ENCODE measurements at places on chromosomes 5 and 9. TPM values are rescaled to one million over a fixed set of nuclear protein-coding genes. Genes with fewer than 3 reads are reported as not detected.

PTPA gene
- total RNA-seq: 80.6 TPM

ZMAT2 gene
- 10.9 TPM for total RNA-seq

PTGER4 gene
- total RNA-seq: 127 TPM

LURAP1L gene
- total RNA-seq: 50.0 TPM

WNK2 gene
- 618 TPM for total RNA-seq

DBH gene
- total RNA-seq: not detected

SPAG8 gene
- 1.9 TPM for total RNA-seq

COL27A1 gene
- 2.2 TPM for total RNA-seq

JAKMIP2 gene
- 0.79 TPM for total RNA-seq

LECT2 gene
- total RNA-seq: not detected

TMC1 gene
- total RNA-seq: not detected

SPATA31C1 gene
- not detected for total RNA-seq

TMEM215 gene
- total RNA-seq: not detected

NME5 gene
- total RNA-seq: not detected

SEPTIN8 gene
- total RNA-seq: 38.4 TPM

AJM1 gene
- 21.3 TPM for total RNA-seq

TRMO gene
- total RNA-seq: 25.8 TPM

INSL6 gene
- total RNA-seq: not detected

PLEKHG4B gene
- total RNA-seq: under 0.01 TPM

LCN1 gene
- not detected for total RNA-seq

SEMA4D gene
- total RNA-seq: 18.7 TPM

CER1 gene
- not detected for total RNA-seq

AGXT2 gene
- total RNA-seq: not detected

IFNE gene
- total RNA-seq: not detected

TEK gene
- 4.0 TPM for total RNA-seq

SPINK7 gene
- total RNA-seq: not detected

ELP1 gene
- 13.0 TPM for total RNA-seq

SPATA31E1 gene
- not detected for total RNA-seq

SPATA31A3 gene
- not detected for total RNA-seq

SLC46A2 gene
- not detected for total RNA-seq

EPB41L4A gene
- total RNA-seq: 10.1 TPM

SLC6A18 gene
- total RNA-seq: not detected

SV2C gene
- 2.6 TPM for total RNA-seq

TMEFF1 gene
- total RNA-seq: not detected

ZNF484 gene
- total RNA-seq: 1.2 TPM

GABRA1 gene
- not detected for total RNA-seq

PCDHGA1 gene
- total RNA-seq: 0.64 TPM

LCN9 gene
- not detected for total RNA-seq

PAEP gene
- total RNA-seq: not detected

PCDHB8 gene
- 0.14 TPM for total RNA-seq

LTC4S gene
- total RNA-seq: 3.8 TPM

SLC25A2 gene
- total RNA-seq: 1.8 TPM

IRGM gene
- total RNA-seq: not detected

C9 gene
- not detected for total RNA-seq

SMARCA2 gene
- 74.8 TPM for total RNA-seq

DAB2IP gene
- total RNA-seq: 84.2 TPM

IFNW1 gene
- not detected for total RNA-seq

AOPEP gene
- total RNA-seq: 94.9 TPM

OBP2B gene
- total RNA-seq: not detected

KDM4C gene
- 84.5 TPM for total RNA-seq

RASEF gene
- total RNA-seq: 74.9 TPM
